A549 treated with Mapracorat at 1 μM for 4 hours (cell line): ENCODE measurements at places on chromosomes 12 and 14. TPM values are rescaled to one million over a fixed set of nuclear protein-coding genes. Genes with fewer than 3 reads are reported as not detected.

SMCO2 gene
- 0.17 to 0.69 TPM (median 0.26 TPM) in 3 of 5 replicates, not detected in the others for total RNA-seq

MIP gene
- 0.13 to 0.32 TPM (median 0.23 TPM) in 4 of 5 replicates, not detected in the other for total RNA-seq

C3AR1 gene
- not detected in 5 replicates for total RNA-seq

CFAP73 gene
- not detected in 5 replicates for total RNA-seq

KRT80 gene
- total RNA-seq: 38.9 to 58.0 TPM (median 46.2 TPM) in 5 replicates
